Kidney (tissue), 22 donors: ENCODE measurements at places on chromosomes 12 and 14.

DNA sequence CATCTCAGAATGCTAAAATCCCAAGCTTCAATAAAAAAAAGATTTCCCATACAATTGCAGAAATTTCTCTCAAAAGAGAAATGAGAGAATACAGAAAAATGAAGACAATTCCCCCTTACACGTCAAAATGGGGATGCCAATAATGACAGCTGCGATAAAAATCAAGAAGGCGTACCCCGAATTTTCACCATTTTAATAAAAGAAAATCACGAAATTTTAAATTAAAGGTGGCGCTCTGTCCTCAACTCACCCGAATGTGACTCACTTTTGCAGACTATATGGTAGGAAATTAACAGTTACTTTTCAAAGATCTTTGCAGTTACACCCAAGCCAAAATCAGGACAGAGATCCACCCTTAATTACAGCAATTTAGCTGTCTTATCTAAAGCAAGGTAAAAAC is 2.1 kb downstream of the ATP2B1 start:
- no peak for DNase-seq

DNA sequence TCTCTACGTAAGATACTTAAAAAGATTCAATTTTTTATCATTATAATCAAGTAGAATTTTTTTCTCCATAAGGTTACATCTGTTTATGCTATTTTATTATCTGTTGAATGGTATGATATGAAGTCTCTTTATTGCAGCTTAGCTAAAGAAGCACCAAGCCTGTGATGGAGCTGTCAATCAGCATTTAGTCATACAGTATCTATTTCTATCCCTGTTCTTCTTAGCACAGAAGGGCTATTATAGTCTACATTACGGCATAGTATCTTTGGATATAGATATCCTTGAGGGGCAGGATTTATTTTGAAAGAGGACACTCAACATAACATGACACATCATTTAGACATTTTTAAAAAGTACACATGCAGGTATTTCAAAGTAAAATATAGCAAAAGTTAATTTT is 277.1 kb downstream of the FOXG1 start:
- no peak for DNase-seq

- DNase-seq: peak; percentile 42
These were observed 59.7 kb upstream of the NAP1L1 start for GRCh38 chr12:76144245-76144549.

DNA sequence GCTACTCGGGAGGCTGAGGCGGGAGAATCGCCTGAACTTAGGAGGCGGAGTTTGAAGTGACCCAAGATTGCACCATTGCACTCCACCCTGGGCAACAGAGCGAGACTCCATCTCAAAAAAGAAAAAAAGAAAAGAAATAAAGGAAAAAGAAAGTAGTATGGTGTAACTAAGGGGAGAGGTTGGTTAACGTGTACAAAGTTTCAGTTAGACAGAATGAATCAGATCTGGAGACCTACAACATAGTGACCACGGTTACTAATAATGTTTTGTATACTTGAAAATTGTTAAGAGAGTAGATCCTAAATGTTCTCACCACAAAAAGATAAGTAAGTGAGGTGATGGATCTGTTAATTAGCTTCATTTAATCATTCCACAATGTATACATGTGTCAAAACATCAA is 1208.8 kb downstream of the VRK1 start:
- no peak for DNase-seq

GRCh38 chr12:97097734-97098133 is 190.7 kb downstream of the NEDD1 start:
- no peak for DNase-seq

DNA sequence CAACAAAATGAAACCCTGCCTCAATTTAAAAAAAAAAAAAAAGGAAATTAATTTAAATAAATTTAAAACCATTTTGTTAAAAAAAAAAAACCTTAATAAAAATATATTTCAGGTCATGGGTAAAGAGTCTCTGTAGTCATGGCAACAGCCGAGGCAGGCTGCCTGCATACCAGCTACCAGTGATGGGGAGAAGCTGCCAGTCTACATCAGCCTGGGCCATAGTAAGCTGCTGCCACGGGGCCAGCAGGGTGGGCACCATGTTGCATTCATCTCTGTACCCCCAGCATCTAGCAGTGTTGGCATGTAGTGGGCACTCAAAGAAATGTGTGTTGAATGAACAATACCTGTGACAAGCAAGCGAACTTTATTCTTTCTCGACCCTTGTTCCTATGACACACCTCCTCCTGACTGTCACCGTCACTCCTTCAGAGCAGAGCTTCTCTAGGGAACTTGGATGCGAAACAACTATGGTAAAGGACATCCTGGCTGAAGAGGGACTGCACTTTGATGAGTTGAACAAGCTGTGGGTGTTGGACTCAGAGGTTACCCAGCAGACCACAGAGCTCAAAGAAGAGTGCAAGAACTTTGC is 7.3 kb upstream of the AP4S1 start:
- no peak for DNase-seq

DNA sequence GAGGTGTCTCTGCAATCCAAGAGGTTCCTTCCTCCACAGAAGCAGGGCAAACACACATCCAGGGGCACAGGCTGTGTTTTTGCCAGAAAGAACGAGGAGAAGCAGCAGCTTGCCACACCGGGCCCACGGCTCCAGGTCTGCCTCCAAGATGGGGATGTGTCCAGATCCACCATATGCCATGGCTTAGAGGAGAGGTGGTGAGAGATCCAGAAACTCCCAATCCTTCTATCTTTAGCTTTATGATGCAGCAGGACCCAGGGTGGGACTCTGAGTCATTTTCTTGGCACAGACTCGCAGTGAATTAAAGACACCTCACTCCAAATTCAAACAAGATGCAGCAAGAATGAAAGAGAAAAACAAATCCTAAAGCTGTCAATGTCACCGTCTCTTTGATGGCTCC is 481.4 kb upstream of the TMEM132C start:
- DNase-seq: no peak

- DNase-seq: no peak
These were observed 2.6 kb downstream of the YAF2 start for GRCh38 chr12:42235426-42235825.

DNA sequence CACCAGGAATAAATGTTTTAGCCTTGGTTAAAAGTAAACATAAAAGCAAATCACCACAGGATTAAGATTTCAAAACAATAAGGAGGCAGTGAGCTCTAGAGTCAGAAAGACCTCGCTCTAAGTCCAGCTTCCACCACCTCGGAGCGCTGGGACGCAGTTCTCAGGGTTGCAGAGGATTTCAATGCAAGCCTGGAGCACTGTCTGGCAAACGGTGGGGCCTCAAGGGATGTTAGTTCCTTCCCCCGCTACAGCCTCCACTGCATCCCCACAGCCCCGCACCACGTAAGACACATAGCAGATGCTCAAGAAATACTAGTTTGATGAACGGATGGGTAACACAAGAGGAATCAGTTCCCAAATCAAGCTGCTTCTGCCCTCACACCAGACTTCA is 39.3 kb upstream of the TMCC3 start:
- no peak for DNase-seq

- peak; percentile 51 for DNase-seq
These were observed 2.5 kb downstream of the DUSP6 start for GRCh38 chr12:89349814-89350213.

- DNase-seq: no peak
These were observed 1.2 kb downstream of the SRGAP1 start for GRCh38 chr12:63845726-63846125.

DNA sequence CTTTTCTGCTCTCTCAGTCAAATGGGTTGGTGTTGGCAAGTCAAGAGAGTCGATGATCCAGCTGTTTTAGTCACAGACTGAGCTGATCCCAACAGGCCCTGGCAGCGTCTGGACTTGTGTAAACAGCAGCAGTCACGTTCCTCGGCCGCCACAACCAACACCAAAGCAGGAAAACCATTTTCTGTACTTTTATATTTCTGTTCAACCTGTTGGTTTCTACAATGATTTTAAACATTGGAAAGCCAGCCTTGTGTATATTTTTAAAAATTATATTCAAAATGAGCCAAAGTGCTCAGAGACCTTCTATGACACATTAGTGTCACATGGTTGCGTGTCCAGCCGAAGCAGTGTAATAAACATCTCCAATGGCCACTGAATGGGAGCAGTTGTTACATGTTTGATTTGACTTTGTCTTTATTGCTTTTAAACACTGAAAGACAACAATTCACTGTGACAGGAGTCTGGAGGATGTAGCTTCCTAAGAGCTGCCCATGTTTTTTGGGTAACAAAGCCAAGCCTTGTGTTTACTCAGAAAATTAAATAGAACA is 5.9 kb upstream of the SIVA1 start:
- peak; percentile 84 for DNase-seq

GRCh38 chr12:90027889-90028634 is 319.4 kb upstream of the ATP2B1 start:
- no peak for DNase-seq

DNA sequence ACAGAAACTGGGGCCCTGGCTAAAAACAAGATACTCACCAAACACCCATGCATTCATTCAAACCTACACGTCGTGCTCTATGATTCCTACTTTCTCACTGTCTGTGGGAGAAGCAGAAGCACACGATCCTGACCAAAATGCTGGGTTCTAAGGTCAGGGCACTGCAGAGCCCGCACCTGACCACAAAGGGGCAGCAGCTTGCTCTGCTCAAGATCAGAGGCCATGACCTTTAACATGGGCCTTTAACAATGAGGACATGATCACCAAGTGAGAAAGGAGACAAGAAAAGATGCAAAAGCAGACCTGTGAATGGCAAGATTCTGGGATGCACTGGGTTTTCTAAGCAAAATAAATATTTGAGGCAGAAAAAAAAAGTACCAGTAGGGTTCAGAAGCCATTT is 40.1 kb upstream of the VPS33A start:
- no peak for DNase-seq
